ENCODE measurements at places on chromosomes 11 and 22.

GRCh38 chr11:77217156-77217555 is 84.3 kb downstream of the GDPD4 start:
- DNase-seq = no peak

DNA sequence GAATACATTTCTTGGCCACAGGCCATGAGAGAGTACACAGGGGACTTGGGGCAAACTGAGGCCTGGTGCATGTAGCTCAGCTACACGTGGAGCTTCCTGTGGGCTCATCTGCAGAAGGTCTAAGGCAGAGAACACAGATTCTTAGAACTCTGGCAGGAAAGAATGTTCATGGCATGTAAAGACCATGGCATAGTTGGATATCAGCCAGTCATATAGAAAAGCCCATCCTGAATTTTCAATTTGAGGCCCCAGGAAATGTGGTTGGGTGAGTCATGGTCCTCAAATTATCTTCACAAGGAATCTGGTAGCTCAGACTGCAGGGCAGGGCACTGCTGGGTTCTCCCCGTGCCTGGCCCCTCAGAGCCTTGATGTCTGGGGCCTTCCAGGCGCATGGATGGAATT is 13.7 kb upstream of the ST3GAL4 start:
- no peak for DNase-seq

GRCh38 chr11:68538025-68538424 is 77.5 kb downstream of the PPP6R3 start:
- no peak for DNase-seq

DNA sequence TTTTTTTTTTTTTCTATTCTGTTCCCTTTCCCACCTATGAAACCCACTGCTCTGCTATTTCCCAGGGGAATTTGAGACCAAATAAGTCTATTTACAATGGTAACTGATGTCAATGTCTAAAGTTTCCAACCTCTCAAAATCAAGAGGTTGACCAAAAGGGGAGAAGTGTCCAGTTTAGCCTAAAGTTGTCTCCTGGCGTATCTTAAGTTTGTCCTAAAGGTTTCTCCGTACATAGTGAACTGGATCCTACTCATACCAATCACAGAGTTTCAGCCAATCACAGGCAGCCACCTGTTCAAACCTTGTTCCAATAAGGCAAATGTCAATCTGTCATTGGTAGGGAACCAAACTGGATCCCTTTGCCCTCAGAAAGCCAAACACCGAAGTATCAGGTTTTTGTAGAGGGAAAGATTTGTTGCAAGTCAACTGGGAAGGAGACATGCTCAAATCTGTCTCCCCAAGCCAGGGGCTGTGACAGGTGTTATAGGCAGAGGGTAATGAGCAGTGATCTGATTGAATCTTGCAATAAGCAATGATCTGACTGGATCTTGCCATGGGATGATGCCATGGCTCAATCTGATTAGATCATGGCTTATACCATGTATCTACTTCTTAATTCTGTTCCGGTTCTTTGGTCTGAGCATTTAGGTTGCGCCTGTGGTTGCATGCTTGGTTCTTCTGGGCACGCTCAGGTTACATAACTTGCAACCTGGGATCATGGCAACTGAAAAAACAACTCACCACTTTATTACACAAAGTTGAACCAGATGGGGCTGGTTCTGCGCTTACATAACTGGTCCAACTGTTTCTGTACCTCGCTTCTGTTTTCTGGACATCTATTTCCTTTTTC is 1.1 kb upstream of the VPS37C start:
- no peak for DNase-seq

- no peak for DNase-seq
Measured at GRCh38 chr22:20238901-20239675, 29.0 kb downstream of the RTN4R start.

GRCh38 chr22:22848364-22848866 is 39.2 kb upstream of the IGLL5 start:
- peak; percentile 43 for DNase-seq

DNA sequence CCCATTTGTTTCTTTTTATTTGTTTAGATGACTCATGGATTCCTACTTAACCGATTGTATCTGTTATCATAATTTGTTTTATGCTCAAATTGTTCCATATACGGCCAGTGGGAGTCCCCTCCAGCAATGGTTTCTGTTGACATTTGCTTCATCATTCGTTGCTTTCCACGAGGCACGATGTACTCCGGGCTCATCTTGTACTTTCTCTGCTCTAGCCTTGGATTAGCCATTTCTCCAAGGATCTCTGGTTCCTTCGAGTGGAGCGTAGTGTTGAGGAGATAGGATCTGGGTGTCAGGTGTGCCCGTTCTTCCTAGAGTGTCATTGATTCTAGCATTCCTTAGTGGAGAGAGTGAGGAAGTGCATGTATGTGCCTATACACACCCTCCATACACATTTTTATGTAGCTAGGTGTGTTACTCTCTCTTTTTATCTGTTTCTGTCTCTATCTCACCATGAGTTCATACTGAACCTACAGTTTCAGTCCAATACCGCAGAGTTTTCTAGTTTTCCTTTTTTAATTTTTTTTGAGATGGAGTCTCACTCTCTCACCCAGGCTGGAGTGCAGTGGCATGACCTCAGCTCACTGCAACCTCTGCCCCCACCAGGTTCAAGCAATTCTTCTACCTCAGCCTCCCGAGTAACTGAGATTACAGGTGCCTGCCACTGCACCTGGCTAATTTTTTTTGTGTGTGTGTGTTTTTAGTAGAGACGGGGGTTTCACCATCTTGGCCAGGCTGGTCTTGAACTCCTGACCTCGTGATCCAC is 31.4 kb downstream of the TECTA start:
- DNase-seq = no peak

GRCh38 chr11:131370090-131370751 is at the start of gene NTM:
Gene NTM, plus strand, starts transcription at chr11:131370615.
- DNase-seq = no peak

DNA sequence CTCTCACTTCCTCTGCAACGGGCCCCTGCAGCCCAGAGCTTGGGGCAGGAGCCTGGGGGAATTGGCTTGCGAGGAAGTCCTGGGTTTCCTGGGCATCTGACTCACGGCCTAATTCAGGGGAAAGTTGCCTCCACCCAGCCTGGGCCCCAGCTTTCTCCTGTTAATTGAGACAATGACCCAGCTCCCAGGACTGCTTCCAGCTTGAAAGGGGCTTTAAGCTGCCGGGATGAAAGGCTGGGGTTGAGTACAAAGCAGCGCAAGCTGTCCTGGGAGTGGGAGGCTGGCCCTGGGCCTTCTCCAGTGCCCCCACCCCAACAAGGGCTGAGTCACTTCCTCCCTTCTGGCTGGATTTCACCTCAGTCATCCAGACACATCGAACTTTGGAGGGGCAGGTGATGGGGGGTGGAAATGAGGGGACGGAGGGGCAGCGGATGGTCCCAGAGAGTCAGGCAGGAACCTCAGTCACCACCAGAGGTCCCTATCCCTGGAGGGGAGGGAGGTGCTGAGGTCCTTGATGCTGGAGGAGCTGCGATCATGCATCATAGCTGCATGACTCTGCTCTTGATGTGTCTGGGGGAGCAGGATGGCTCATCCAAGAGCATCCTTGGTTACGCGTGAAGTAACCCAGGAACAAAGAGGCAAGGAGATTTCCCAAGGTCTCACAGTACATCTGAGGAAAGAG is 30.1 kb upstream of the OAF start:
- DNase-seq = no peak

GRCh38 chr11:76747153-76747914 is 35.8 kb upstream of the TSKU start:
- DNase-seq = no peak

DNA sequence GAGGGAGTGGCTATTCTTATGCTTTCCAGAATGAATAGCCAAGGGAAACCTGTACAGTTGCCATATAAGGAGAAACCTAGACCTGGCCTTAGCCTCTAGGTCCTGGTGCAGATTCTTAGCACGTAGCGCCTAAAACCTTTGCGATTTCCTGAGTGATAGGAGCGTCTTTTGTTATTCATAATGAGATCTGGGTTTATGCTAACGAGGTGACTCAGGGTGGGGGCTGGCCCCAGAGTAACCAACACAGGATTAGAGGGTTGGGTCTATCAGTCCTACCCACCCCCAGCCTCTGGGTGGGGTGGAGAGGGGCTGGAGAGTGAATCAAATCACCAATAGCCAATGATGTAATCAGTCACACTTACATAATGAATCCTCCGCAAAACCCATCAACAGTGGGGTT is 73.4 kb upstream of the PARVG start:
- DNase-seq = no peak

DNA sequence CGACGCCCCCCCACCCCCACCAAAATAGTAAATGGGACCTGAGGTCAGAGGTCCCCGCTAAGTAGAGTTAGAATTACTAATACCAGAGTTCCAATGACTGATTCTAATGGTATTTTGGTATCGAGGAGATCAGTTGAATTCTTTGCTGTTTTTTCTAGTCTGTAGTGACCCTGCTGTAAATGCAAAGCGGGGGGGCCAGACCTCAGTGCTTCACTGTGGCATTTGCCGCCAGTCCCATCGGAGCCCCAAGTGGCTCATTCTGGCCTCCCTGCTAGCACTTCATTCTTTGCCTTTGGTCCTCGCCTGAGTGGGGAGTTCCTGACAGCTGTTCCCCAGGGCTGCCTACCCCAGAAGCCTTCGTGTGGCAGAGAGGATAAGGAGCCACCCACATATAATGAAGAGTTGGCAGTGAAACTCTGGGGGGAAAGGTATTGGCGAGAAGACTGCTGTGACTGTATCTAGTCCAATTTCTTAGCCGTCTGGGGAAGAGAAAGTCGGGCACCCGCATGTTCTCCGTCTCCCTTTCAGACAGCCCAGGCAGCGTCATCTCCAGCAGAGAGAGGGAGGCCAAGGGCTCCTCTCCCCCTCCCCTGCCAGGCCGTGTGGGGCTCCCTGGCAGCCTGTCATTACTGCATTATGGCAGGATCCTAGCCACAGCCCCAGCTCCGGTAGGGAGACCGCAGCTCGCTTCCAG is 19.4 kb upstream of the CABP7 start:
- no peak for DNase-seq

GRCh38 chr11:131712897-131713296 is 342.5 kb downstream of the NTM start:
- DNase-seq = no peak

GRCh38 chr11:120243221-120243620 is 3.3 kb downstream of the POU2F3 start:
- no peak for DNase-seq

DNA sequence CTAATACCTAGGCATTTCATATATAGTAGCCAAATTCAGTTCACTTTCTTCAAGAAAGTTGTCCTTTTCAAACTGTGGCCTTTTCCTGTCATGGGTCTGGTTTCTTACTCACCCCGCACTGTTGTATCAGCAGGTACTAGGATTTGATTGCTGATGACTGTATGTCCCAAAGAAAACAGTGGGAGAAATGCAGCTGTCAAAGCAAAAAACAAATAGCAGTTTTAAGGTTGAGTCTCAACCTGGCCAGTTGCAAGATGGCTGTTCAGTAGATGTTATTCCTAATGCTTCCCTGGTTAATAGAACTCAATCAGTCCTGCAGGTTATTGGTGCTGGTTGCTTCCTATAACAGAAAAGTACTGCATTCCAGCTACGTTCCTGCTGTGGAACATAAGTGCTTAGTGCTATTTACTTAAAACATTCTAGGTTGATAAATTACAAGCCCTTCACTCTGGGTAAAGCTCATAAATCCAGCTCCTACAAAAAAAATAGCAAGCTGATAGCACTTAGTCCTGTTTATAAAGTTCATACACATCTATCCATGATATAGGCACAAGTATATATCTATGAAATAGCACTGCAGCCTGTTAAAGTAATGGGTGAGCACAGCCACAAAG is 26.6 kb downstream of the NF2 start:
- no peak for DNase-seq

DNA sequence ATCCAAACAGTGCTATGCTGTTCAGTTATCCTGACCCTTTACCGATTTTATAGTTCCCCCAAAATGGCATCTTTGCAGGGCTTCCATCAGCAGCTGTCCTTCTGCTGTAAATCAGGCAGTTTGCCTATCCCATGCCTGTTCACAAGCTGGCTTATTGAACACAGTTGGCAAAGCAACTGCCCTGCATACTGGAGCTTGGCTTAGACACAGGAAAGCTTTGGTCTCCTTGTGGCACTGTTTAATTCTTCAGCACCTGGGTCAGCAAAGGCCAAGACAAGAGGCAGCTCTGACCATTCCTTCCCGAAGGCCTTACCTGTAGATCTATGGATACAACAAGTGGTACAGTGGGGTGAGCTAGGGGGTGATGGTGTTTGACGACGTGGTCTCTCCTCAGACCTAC is 32.2 kb downstream of the TSPAN18 start:
- DNase-seq = no peak

DNA sequence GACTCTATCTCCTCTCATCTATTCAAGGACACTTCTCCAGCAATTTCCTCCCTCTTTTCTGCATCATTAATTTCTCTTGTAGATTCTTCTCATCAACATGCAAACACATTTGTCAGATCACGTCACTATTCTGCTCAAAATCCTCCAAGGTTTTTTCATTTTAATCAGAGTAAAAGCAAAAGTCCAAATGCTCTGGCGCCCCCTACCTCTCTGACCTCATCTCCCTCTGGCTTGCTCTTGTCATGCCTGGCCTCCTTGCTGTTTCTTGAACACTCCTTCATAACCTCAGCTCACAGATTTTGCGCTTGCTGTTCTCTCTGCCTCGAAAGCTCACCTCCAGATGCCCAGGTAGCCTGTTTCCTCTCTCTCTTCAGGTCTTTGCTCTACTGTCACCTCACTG is 22.4 kb downstream of the RTCB start:
- no peak for DNase-seq

- DNase-seq = no peak
Measured at GRCh38 chr11:1744891-1745700, 5.3 kb downstream of the IFITM10 start.

DNA sequence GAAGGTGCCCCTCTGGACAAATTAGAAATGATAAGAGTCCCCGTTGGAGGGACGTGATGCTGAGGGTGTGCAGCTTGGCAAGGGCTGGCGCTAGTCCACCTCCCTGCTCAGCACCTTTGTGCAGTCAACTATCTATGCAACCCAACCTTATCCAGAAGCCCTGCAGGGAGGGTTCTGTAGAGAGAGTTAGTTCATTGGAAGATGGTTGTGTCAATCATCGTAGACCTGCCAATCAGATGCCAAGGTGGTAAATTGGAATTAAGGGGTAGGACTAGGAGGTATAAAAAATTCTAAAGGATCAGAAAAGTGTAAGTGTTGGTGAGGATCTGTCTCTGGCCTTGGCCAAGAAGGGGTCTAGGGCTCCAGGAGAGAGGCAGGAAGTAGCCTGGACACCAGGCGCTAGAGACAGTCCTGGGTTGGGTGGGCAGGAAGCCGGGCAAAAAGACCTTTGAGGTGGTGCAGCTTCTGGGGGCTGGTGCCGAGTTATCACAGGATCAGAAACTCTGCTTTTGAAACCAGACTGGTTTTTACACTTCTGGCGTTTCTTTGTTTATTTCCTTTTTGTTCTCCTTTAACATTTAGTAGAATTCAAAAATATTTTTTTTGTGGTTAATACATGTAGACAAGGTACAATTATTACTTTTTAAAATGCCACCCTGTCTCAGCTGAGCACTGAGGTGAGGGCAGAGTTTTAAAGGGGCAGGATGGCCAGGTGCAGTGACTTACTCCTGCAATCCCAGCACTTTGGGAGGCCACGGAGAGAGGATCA is 1.6 kb downstream of the C1QTNF6 start:
- no peak for DNase-seq

DNA sequence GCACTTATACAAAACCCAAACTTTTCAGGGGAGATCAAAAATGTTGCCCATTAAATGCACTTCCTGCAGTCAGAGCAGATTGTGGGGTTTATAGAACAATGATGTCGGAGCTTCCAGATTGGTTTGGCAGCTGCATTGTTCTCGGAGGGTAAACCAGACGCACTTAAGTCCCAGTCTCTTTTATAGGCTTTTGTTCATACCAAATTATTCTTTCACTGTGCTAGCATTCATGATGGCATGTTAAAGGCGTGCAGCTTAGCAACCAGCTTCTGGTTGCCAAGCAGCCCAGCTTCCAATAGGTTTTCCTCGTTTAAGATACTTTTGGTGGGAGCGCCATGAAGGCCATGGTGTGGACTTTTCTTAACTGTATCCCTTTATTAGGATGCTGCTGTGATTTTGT is 40.9 kb downstream of the ZC3H12C start:
- DNase-seq = no peak

Measured in stimulated activated CD4-positive, alpha-beta T cell treated with anti-CD3 and anti-CD28 coated beads, TNF-alpha, amount 100 ng/mL, for 1 hour (primary cell).